ENCODE measurements at places on chromosomes 7 and 10.

DNA sequence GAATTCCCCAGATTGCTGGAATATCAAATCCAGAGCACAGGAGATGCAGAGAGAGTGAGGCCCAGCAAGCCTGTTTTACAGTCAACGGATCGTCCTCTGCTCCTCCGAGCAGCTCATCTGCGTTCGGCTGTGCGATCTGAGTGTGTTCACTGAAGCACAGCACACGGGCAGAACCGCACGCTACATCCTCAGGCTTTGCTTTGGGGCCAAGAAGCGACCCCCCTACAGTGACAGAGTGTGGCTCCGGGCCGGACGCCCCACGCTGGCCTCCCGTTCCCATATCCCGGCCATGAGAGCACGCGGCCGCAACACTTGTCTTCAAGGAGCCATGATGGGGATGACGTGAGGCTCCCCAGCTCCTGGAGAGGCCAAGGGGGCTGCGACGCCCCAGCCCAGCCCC lies 431.4 kb downstream of the DNAJB6 start:
- DNase-seq, result no peak

DNA sequence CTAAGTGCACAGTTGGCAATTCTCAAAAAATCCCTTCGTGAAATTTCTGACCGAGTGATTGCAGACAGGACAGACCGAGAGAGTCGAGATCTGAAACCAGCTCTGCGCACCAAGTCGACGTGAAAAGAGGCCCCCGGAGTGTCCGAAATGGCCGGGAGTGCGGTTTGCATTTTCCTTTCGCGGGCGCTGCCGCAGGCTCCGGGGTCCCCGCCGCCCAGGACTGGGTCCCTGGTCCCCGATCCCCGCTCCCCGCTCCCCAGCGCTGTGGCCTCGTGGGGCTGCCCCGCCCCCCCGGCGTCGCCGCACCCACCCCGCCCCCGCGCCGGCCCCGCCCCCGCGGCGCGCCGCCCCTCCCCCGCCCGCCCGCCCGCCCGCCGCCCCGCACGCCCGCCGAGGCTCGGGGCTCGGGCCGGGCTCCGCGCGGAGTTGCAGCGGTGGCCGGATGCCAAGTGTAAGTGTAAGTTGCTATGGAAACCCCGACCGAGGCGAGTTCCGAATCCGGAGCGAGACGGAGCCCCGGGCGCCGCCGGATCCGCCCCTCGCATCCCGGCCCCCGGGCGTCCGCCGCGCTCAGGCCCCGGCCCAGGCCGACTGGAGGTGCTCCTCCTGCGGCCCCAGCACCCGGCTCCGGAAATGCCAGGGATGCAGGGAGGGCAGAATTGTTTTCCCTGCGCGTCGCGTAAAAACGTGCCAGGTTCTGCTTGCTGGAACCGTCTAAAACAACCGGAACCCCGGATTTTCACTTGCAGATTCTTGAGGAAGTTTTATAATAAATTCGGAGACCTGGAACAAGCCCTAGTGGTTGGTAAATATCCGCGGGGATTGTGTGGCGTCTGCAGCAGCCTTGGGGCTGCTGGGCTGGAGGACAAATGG lies 4.6 kb downstream of the BMI1 start:
- peak; percentile 77 for DNase-seq

DNA sequence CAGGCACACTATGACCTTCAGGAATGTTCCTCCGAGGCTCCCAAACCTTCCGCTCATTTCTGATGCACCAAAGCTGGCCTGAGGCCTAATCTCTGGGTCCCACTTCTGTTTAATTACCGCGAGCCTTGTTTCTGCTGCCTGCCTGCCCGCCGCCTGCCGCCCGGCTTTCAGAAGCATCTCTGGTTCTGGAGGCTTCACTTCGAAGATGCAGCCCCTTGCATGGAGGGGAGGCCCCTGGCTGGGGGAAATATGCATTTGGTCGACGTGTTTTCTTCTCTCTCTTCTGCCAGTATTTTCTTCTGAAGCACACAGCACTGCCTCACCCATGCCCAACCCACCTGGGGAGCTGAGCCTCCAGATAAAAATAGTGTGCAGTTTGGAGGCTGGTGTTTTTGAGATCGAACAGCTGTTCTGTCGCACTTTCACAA lies 166.9 kb downstream of the PAXIP1 start:
- no peak for DNase-seq

GRCh38 chr10:128316925-128317324 lies 190.7 kb upstream of the MKI67 start:
- DNase-seq, result no peak

DNA sequence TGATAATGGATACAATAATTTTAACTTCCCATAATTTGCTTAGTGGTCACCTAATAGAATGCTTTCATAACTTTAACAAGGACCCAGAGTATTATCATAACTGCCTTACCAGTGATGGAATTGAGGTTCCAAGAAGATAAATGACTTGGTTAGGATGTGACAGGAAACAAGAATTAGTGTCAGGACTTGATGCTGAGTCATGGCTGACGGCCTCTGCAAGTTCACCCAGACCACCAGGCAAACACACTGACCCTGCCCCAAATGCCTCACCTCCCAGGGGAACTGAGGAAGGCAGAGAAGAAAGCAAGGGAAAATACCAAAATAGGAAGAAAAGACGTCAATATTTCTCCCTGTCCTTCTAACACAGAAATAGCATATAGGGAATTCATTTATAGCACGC lies 636.3 kb downstream of the PARD3 start:
- no peak for DNase-seq

DNA sequence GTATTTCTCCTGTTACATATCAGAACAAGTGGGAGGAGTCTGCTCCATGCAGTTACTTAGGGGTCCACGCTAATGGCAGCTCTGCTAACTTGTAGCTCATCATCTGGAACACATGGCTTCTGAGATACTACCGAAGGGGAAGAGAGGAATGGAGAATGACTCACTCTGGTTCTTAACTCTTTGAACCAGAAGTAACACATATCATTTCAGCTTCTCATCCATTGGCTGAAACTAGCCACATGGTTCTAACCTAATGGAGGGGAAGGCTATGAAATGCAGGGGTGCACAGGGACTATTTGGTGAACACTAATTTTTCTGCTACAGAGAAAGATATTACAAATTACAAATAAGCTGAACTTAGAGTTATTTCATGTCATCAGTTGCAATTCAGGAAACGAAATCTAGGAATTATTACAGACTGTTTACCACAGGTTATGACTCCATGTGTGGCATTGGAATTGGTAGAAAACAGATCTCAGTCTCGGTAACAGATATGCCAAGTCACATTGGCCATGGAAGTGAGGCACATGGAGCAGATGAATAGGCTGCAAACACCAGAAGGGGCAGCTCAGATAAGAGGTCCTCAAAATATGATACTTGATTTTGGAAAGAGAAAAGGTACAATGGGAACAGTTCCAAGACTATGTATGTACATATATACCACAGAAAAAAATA lies 9.4 kb upstream of the KAT6B start:
- no peak for DNase-seq

DNA sequence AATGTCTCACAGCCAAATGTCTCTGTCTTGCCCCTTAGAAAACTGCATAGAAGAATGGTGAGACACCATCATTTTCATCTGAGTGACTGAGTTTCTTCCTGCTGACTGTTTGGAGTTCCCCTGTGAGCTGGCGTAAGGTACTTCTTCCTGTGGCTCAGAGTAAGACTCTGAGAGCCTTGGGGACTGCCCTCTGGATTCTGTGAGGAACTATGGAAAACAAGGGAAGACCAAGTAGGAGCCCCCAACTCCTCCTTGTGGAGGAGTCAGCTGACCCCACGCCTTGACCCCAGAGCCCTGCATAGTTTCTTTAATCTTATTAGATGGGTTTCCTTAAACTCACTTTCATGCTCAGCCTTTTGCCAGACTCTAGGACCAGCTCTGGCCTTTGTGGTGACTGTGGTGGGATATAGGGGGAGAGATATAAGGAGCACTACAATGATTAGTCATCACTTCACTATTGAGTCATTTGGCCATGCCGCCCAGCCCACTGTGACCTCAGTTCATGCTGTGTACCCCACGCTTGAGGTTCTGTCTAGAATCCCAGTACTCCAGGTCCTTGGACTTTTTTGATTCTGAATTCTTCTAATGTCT lies 51.8 kb upstream of the FAM133B start:
- DNase-seq, result peak; percentile 74

- DNase-seq, result peak; percentile 16
These were observed 143.2 kb upstream of the RET start for GRCh38 chr10:42933448-42934340.

DNA sequence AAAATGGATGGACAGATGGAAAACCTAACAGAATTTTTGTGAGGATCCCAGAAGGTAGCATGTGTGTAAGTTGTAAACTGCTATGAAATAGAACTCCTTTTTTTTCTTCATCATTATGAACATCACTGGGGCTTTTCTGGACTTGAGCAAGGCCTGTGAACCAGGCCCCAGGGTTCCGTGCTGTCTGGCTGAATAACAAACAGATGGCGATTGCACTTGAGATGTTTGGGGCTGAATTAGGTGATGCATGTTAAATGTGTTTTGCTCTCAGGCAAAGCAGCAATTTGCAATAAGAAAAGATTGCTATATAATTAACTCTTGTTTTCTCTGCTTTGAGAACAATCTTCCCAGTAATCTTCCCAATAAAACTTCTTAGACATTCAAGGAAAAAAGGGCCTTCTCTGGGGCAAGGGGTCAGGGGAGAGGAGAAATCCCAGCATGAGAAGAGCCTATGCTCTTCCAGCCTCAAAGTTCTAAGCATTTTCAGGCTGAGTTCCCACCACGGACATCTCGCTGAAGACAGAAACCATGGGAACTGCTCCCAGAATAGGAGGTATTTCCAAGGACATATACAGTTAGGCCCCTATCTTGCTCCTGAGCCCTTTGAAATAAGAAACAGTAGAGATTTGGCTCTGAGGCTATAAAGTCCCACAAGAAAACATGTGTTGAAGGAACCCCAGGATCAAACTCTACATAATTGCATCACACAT lies 98.7 kb downstream of the ITIH5 start:
- no peak for DNase-seq

DNA sequence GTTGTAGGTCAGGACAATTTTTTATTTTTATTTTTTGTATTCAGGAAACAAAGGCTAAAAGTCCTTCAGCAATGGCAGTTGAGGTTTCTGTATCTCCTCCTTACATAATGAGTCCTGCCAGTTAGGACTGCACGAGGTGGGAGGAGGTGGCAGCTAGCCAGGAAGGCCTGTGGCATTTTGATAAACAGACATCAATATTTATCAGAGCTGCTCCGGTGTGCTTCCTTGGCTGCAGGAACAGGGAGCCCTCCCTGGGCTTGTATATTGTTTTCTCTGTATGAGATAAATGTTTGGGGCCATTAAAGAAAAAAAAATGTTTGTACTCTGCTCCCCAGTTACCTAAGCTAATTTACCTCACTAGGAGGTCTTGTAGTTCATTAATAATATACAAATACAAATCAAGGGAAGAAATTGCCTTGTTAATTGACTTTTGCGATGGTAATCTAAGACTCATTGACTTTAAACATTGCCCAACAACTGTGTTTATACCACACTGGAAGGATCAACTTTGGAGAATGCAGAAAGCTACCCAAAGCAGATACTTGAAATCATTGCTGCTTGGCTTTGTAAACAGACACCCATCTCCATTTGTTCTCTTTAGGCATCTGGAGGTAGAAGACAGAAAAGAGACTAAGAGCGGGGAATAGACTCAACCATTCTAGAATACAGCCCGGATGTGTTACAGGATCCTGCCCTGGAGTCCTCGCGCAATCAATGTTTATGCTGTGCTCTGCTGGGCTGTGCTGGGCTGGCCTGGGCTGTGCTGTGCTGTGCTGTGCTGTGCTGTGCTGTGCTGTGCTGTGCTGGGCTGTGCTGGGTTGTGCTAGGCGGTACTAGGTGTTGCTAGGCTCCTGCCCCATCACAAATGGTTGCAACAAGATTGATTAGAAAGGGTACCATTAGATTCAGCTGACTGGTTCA lies 36.5 kb upstream of the PDZD8 start:
- peak; percentile 49 for DNase-seq

GRCh38 chr10:93378997-93379730 lies 103.0 kb downstream of the MYOF start:
- DNase-seq, result peak; percentile 38

DNA sequence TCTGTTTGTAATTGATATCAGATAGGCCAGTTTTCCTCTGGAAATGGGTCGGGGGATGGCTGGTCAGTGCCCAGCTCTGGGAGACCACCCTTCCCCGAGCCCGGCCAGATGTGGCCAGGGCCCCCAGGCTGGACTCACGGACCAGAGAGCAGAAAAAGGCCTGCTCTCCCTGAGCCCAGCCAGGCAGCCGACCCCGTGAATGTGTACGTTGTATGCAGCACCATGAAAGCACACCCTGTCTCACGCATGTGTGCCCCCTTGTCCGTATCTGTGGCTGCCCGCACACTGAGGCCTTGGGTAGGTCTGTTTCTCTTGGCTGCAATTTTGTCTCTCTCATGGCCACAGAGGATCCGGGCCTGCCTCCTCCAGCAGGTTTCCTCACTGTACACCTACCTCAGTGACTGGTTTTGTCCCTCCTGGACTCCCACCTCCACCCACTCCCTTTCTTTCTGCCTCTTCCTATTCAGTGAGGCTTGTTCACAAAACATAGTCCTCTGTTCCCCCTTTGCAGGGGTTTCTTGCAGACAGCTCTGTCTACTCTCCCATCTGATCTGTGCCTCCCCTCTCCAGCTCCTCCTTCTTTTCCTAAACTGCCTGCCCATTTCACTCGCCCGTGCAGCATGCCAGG lies 23.6 kb upstream of the ANKRD2 start:
- DNase-seq, result no peak

- DNase-seq, result no peak
These were observed 54.8 kb upstream of the CALD1 start for GRCh38 chr7:134724606-134725005.

GRCh38 chr7:135771961-135772638 lies 23.5 kb upstream of the FAM180A start:
- no peak for DNase-seq

- no peak for DNase-seq
These were observed 595.5 kb downstream of the REEP3 start for GRCh38 chr10:64116707-64117106.

GRCh38 chr10:114526126-114526503 lies 121.8 kb upstream of the AFAP1L2 start:
- no peak for DNase-seq

- peak; percentile 41 for DNase-seq
These were observed 18.6 kb upstream of the IFIT2 start for GRCh38 chr10:89283025-89283935.
